ENCODE measurements at places on chromosomes 3 and 15.
A peak's percentile ranks its signal among the peaks of the same experiment; 100 is the strongest.

- DNase-seq, result no peak
Measured at GRCh38 chr3:121490161-121490560, 55.6 kb downstream of the POLQ start.

DNA sequence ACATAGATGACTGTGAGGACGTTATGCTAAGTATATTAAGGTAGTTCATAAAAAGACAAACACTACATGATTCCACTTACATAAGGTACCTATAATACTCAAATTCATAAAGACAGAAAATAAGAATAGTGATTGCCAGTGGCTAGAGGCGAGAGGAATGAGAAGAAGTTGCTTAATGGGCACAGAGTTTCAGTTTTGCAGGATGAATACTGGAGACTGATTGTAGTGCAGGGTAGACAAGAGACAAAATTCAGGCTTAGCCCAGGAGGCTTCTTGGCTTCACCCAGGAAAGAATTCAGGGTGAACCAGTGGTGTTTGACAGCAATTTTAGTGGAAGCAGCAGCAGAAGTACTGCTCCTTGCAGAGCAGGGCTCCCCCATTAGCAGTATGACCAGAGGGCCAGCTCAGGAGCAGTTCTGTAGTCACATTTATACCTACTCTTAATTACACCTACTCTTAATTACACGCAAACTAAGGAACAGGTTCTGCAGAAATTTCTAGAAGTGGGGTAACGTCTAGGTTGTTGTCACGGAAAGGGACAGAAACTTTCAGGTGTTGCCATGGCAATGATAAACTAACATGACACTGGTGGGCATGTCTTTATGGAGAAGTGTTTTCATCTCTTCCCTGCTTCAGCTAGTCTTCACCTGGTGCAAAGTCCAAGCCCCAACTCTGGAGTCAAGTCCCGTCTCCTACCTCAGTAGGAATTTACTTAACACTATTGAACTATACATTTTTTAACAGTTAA, 55.2 kb downstream of the TBL1XR1 start:
- peak; percentile 18 for DNase-seq

GRCh38 chr3:64022451-64023186, 675 bp downstream of the PSMD6 start:
- peak; percentile 27 for DNase-seq

- no peak for DNase-seq
Measured at GRCh38 chr3:23735535-23736326, 70.0 kb upstream of the UBE2E1 start.

- peak; percentile 31 for DNase-seq
Measured at GRCh38 chr3:42590989-42591756, 513 bp downstream of the SS18L2 start.

DNA sequence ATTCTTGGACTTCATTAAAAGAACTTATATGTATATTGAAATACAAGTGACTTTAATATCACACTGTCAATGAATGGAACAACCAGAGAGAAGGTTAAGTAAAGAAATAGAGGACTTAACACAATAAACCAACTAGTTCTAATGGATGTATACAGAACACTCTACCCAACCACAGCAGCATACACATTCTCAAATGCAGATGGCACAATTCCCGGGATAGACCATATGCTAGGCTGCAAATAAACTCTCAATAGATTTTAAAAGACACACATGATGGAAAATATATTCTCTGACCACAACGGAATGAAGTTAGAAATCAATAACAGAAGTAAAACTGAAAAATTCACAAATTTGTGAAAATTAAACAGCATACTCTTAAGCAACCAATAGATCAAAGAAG, 214.3 kb upstream of the LINGO1 start:
- DNase-seq, result no peak

DNA sequence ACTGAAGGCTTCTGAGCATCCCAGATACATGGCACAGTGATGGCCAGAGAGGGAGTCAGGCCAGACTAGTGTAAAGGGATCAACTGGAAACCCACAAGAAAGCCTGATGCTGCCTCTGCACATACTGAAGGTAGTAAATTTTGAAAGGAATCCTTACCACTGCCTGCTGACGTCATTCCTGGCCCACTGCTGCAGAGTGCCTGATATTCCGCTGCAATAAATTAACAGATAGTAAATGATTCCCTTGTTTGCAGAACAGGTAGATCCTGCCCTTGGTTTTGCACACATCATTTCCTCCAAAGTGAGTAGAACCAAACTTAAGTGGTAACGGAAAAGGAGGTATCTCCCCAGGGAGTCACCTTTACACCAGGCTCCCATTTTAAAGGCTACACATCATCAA, 146.7 kb downstream of the FBN1 start:
- no peak for DNase-seq

DNA sequence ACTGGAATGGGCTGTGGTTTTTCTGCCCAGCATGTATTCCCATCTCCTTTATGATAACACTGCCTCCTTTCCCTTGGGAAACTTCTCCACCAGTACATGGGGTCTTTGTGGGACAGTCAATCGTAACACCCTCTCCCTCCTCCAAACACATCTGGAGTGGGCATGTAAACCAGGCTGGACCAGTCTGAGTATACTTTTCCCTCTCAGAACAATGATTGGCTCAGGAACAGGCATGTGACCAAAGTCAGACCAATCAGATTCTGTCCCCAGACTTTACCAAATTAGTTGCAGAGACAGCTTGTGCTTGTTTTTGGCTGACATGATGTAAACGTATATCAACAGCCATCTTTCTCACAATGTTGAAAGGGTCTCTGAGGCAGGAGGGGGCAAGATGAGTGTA, 97.1 kb upstream of the CRBN start:
- no peak for DNase-seq

- DNase-seq, result no peak
Measured at GRCh38 chr15:39267685-39268084, 313.2 kb upstream of the THBS1 start.

DNA sequence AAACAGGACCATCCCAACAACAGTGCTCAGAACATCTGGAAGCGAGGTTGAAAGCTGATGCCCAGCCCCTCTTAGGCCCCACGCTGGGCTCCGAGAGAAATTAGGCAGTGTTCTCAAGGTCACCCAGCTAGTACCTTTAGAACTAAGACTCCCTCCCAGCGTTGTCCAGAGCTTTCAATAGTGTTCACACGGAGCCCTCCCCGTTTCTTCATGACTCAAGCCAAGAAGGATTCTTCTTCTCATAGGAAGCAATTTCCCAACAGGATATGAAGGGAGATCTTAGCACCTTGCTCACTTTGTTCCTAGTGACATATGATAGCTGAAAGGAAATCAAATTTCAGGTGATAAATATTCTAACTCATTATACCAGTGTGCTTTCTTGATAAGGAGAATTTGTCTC, 244.2 kb upstream of the ST8SIA2 start:
- no peak for DNase-seq
